ENCODE measurements at places on chromosomes 5 and 9.
A peak's percentile ranks its signal among the peaks of the same experiment; 100 is the strongest.

DNA sequence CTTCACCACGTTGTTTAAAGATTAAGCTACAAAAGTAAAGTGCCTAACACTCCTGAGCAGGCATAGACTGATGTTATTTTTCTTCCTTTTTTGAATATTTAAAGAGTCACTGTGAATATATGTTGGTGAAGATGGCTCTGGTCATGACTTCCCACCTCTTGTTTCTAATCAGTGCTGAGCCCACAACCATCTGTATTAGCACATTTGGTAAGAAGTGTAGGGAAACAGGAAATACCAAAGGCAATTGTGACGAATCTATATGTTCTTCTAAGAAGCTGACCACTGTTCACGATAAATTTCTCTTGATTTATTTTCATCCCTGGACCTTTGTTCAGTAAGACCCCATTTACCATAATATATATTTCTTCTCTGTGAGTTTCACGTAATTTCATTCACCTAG lies 108.3 kb upstream of the PCA3 start:
- no peak for DNase-seq

DNA sequence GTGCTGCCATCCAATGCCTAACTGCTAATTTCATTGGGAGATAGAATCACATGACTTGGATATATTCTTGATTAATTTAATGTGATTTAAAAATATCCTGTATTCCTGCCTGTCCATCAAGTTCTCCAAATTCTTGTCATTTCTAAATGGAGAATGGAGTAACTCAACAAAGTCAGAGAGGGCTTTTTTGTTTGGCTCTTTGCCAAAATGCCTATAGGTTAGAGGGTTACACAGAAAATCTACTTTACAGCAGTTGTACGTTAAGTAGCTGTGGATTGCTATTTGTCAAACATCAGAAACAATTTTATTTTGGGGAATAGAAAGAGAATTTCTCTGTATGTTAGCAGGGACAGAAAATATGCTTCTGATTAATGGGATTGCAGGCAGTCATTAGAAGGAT lies 5.9 kb downstream of the PIK3R1 start:
- no peak for DNase-seq

- no peak for DNase-seq
Observed at GRCh38 chr5:178595150-178595549, 5.0 kb upstream of the COL23A1 start.

GRCh38 chr9:26170190-26170589 lies 491.9 kb upstream of the TUSC1 start:
- no peak for DNase-seq

- DNase-seq, result peak; percentile 60
Observed at GRCh38 chr9:122827761-122828093, 661 bp downstream of the PDCL start.

- DNase-seq, result no peak
Observed at GRCh38 chr5:208449-209114, 9.4 kb downstream of the CCDC127 start.

DNA sequence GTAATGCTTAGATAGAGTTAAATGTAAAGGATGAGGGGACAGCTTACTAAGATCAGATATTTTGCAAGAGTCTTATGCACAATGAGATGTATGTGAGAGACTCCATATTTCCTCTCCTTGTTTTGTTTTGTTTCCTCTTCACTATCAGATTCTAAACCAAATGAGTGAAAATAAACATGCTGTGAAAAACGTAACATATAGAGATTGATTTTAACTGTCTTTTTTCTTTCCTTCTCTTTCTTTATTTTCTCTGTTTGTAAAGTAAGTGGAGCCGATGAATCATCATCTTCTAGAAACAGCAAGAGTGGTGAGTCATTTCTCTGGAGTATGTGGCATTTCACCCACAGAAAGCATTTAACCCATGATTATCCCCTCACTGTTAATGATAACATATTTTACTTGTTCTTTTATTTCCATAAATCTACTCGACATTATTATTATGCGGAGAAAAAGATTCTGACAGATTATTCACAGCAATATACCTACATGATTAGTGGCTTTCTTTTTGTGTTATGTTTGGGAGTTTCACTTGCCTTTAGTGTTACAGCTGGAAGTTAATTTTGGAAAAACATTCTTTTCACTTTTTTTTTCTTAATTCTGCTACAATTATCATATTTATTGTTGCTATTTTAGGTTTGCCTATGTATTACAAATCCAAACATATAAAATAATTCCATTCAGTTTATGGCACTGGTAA lies 2.1 kb upstream of the ANXA1 start:
- DNase-seq, result peak; percentile 6

GRCh38 chr5:172107571-172107970 lies 80.5 kb downstream of the STK10 start:
- DNase-seq, result no peak

- no peak for DNase-seq
Observed at GRCh38 chr9:132755096-132755495, 84.8 kb downstream of the GTF3C4 start.

DNA sequence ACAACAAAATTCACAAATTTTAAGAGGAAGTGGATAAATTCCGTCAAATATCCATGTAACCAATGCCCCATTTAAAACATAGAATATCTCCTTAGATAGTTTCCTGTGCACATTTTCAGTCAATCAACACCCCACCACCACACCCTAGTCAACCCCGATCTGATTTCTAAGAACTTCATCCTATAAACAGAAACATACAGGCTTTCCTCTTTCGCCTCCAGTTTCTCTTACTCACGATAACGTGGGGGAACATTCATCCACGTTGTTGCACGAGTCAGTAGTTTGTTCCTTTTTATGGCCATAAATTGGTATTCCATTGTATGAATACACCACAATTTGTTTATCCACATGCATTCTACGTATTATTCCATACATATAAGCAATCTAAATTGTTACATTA lies 35.6 kb upstream of the TRIO start:
- DNase-seq, result no peak

DNA sequence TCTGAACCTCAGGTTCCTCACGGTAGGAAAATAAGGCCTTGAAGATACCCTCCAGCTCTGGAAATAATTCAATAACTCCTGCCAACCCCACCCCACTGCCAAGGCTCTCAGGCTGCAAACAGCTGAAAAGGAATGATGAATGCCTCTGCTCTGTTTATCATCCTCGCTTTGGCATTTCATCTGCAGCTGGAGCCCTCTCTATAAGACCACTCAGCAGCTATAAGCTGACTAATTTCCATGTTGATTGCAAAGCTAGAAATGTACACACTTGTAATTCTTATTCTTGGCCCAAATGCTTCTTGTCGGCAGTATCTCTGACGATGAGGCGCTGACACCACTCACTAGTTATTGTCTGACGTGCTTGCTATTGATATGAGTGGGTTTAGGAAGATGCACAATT lies 408.4 kb upstream of the NMUR2 start:
- no peak for DNase-seq

GRCh38 chr9:22308177-22308576 lies 138.4 kb upstream of the DMRTA1 start:
- no peak for DNase-seq

DNA sequence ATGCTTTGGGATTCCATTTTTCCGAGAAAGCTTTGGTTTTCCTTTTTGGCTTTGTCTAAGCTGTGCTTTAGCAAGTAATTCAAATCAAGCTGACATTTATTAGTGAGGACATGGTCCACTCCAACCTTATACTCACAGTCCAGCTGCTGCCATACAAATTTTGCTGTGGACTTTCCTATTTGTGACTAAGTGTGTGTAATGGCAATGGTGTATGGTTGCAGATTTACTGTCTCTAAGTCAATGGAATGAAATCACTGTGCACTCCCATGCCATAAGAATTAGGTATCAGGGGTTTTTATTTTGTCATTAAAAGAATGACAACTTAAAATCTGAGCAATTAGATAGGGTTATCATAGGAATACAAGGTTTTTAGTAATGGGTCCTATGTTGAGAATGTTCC lies 530.0 kb downstream of the CCDC171 start:
- no peak for DNase-seq

- no peak for DNase-seq
Observed at GRCh38 chr9:132813115-132813771, 64.8 kb downstream of the AK8 start.

GRCh38 chr9:89323390-89323789 lies 5.1 kb downstream of the SECISBP2 start:
- DNase-seq, result no peak

GRCh38 chr9:103485138-103485537 lies 490.0 kb downstream of the CYLC2 start:
- DNase-seq, result no peak

DNA sequence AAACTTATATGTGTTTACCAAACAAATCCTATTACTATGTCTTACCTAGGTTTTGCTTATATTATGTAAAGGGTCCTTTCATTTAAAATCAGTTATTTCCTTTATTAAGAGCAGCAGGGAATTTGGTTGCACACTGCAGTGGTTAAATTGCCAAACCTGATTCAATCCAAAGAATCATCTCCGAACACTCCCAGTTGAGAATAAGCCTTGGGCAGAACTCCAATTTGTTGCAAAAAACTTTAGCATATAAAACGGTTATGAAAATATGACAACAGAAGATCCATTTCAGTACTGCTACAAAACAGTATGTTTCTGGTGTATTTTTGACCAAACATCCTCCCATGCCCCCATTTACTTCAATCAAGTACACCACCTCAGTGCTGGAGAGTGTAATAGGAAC lies 587.0 kb upstream of the GRAMD2B start:
- DNase-seq, result no peak

DNA sequence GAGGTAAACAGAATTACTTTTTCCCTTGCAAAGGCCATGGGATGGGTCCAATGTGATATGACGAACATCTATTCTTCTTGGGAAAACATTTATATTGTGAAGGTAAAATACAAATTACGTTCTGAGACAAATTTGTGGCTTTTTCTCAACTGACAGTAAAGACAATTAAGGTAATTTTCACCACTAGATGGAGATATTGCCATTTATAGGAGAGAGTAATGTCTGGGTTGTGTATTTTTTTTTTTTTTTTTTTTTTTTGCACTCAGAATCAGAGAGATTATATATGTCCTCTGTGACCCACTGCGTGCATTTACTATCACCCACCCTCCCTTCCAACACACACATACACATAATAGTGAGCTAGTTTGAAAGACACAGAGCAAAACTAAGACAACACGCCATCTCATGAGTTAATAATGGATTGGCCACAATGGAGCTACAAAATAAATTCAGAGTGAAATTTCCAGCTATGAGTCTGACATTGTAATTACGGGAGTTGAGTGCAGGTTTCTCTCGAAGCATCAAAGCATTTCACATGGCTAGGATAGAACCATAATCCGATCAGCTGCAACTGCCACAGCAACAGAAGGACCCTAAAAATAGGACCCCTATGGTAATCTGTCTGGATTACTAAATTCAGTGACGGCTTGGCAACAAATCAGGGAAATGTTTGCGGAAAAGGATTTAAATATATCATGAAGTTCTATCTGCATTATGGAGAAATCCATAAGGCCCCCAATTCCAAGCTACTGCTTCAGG lies 49.2 kb downstream of the ANXA1 start:
- peak; percentile 28 for DNase-seq

- DNase-seq, result no peak
Observed at GRCh38 chr5:107235167-107235566, 435.6 kb downstream of the EFNA5 start.

GRCh38 chr9:78930281-78930680 lies 633.4 kb downstream of the PSAT1 start:
- DNase-seq, result no peak

DNA sequence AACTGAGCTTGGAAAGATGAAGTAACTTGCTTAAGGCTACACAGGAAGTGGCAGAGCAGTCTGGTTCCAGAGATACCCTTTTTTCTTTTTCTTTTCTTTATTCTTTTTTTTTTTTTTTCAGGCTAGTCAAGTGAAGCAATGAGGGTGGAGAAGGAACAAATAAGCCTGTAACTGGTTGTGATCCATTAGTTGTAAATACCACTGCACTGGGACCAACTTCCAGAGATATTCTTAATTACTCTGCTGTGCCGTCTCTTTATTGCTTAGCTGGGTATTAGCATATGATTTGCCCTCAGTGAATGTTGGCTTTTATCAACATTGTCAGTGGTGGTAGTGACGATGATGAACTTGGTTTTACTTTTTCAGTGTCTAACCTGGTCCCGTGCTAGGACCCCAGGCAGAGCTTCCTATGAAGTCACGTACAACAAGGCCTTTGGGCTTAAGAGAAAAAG lies 26.7 kb downstream of the LNPEP start:
- no peak for DNase-seq

GRCh38 chr5:6850106-6850432 lies 136.8 kb downstream of the TENT4A start:
- DNase-seq, result no peak

- DNase-seq, result peak; percentile 36
Observed at GRCh38 chr5:88883836-88884607, 1.0 kb upstream of the MEF2C start.

GRCh38 chr9:136084063-136084944 lies 10.8 kb downstream of the NACC2 start:
- no peak for DNase-seq

DNA sequence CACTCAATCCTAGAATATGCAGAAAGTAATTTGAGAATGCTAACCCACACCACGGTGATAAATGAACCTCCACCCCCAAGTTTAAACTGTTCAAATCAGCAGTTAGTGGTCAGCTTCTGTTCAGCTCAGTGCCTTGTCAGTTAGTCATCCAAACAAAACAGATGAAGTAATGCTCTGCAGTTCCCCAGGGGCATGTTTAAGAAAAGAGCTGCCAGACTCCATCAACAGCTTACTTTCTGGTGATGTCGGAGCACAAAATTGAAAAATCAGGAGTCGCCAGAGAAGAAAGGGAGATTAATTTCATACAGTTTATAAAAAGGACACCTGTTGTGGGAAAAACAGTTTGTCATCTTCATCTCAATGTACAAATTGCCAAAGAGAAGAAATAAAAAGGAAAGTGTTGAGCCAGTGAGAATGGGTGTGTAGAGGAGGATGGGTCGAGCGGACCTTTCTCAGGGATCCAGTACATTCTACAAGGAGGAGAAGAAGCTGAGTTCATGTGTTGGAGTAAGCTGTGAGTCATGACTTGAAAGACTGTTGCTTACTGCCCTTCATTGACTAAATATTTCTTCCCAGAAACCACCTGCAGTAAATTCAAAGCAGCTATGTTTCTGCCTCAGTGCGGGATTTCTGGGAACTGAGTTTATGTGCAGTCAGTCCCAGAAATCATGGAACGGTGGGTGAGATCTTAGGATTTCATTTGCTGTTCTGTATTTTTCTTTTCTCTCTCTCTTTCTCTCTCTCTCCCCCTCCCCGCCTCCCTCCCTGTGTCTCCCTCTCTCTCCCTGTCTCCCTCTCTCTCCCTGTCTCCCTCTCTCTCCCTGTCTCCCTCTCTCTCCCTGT lies 13.7 kb downstream of the TRIO start:
- peak; percentile 66 for DNase-seq

GRCh38 chr5:179119415-179120170 lies 59.4 kb downstream of the ZNF354C start:
- DNase-seq, result no peak

DNA sequence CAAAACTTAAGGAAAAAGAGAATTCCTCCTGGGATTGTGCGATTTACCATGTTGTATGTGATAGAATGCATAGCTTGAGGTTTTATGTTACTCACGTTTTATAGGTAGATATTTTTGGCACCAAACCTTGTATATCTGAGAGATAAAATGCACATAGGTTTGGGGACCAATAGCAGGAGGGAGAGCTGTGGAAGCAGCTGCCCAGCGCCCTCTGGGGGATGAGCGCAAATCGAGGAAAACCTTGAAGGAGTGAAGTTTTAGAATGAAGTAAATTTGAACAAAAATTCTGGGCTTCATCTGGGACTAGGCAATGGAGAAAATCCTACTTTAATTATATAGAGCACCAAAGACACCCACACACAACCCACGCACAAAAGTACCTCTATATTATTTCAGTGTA lies 197.0 kb downstream of the ADCY2 start:
- no peak for DNase-seq

GRCh38 chr9:124437086-124437485 lies 13.2 kb upstream of the ADGRD2 start:
- DNase-seq, result no peak

- DNase-seq, result no peak
Observed at GRCh38 chr5:80268916-80269315, 13.1 kb upstream of the SERINC5 start.
